ENCODE measurements at places on chromosomes 3 and 15.

DNA sequence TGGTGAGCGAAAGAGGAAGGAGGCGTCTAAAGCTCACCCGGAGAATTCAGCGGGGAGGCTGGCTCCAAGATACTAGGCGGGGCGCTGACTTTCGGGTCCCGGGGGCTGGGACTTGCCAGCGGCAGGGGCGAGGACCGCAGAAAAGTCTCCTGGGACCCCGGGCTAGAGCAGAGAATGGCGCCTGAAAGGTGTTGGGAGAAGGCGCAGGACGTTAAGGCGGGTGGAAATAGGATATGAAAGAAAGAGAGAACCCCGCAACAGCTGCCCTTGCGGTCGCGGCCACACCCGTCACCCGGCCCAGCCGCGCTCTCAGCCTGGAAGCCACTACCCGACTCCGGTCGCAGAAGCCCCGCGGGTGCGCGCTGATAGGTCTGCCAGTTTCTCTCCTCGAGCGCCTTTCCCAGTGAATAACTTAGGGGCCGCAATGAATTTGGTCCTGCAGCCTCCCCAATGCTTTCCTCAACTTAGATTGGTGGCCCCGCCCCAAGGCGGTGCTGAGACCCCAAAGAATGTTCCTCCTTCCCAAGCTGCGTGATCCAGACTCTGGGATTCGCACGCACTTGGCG, 604 bp downstream of the LTK start:
- no peak for DNase-seq

DNA sequence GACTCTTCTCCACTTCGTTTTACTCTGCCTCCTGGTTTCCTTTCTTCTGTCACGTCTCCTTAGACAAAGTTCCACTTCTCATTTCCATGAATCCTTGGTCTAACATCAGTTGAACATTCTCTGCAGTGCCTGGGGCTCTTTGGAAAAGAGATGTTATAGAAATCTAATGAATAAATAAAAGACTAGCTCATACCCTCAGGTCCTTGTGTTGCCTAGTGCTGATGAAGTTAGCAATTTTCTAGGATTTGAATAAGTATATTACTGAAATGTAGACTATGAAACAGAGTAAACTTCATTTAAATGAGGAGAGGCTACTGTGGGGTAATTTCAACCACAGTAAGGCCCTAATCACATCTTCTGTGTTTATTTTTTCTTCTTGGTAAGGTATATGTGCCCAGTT, 146.9 kb upstream of the CADPS start:
- no peak for DNase-seq

DNA sequence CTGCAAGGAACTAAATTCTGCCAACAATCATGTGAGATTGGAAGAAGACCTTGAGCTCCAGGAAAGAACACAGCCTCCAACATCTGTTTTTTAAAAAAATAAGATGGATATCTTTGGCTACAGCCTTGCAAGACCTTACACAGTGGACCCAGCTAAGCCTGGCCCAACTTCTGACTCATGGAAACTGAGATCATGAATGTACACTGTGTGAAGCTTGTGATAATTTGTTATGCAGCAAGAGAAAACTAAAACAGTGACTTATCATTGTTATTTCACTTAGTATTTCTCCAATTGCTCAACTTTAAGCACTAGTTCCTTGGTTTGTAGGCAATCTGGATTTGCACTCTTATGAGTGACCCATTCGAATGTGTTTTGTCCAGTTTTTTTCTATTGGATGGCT, 29.3 kb downstream of the SHQ1 start:
- DNase-seq, result no peak

- DNase-seq, result no peak
Observed at GRCh38 chr3:37952564-37952963, 38.0 kb upstream of the VILL start.

GRCh38 chr3:45884368-45885201, 1.8 kb upstream of the CCR9 start:
- no peak for DNase-seq

- DNase-seq, result no peak
Observed at GRCh38 chr3:73804204-73804603, 179.5 kb upstream of the PDZRN3 start.

GRCh38 chr15:45535486-45536042, 13.0 kb upstream of the SLC30A4 start:
- DNase-seq, result no peak

- DNase-seq, result no peak
Observed at GRCh38 chr3:155416500-155417118, 123.1 kb upstream of the STRIT1 start.

DNA sequence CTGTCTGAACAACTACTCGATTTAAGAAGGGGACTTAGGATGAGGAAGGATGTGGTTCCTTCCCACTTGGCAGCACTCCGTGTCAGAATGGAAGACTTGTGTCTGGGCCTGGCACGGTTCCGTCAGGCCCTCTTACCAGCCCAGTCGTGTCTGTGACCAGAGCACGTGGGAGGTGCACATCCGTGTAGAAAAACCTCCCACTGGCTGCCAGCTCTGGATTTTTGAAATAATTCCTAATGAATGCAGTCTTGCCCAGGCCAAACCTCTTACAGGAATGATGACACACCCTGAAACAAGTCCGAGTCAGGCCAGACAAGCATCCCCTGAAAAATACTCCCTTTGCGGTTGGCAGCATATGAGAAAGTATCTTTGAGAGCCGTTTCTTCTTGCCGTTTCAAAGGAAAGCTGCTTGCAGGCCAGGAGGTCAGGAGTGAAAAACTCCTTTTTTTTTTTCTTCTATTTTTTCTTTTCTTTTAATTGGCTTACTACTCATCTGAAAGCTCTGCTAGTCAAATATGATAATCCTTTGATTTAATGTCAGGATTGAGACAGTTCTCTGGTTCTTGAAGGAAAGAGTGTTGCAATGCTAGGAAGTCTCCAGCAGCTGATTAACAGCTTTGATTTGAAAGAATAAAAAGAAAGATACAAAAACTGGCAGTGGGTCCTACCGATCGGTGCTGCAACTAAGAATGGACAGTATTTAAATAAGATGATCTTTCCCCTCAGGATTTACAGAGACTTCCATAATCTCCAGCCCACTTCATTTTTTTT, 19.8 kb downstream of the IL1RAP start:
- no peak for DNase-seq

GRCh38 chr3:161222662-161223061, 1.6 kb downstream of the NMD3 start:
- DNase-seq, result no peak

DNA sequence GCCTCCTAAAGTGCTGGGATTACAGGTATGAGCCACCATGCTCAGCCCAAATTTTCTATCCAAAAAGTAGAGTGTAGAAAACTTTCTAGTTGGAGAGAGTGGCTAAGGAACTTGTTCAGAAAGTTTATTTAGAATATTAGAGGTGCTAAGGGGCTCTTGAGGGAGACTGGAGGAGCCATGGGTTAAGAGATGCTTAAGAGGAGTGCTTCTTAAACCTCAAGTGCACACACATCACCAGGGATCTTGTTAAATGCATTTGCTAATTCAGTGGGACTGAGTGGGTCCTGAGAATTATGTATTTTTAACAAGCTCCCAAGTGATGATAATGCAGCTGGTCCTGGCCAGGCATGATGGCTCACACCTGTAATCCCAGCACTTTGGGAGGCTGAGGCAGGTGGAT, 29.7 kb upstream of the SLMAP start:
- no peak for DNase-seq

DNA sequence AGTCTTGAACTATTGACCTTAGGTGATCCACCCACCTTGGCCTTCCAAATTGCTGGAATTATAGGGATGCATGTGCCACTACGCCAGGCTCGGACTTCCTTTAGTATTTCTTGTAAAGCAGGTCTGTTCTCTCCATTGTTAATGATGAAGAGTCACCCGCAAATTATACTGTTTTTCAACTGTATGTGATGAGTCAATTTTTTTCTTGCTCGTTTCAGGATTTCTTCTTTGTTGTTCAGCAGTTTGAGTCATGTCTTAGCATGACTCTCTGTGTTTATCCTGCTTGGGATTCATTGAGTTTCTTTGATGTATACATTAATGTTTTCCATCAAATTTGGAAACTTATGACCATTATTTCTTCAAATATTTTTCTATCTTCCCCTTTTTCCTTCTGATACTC, 28.9 kb downstream of the GRAMD1C start:
- DNase-seq, result no peak

GRCh38 chr3:52524752-52525679, 8.6 kb downstream of the NT5DC2 start:
- DNase-seq, result no peak

DNA sequence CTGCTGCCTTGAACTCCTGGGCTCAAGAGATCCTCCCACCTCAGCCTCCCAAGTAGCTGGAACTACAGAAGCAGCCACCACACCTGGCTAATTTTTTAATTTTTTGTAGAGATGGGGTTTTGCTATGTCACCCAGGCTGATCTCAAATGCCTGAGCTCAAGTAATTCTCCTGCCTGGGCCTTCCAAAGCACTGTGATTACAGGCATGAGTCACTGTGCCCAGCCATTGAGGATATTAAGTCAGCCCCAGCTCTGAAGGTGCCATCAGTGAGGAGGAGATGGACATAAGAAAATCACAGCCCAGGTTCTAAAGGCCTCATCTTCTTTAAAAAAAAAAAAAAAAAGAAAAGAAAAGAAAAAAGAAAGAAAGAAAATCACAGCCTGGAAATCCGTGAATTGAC, 26.6 kb upstream of the PSTPIP1 start:
- DNase-seq, result no peak

DNA sequence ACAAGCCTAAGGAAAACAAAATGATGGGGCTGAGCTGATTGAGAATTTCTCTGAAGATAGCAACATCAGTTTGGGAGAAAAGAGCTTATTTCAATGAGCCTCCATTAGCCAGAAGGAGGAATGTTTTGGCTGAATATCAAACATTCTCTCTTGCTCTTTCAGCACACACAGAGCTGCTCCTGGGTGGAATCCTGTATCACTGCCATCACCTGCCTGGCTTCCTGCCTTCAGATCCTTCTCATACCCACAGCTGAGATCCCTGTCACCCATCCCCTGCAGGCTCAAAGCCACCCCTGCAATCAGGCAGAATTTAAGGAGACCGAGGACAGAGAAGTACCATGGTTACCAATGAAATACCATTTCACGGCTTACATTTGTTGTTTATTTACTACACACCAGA, 27.2 kb upstream of the SYN2 start:
- no peak for DNase-seq

GRCh38 chr15:78691851-78692421, 50.9 kb upstream of the CHRNB4 start:
- no peak for DNase-seq

DNA sequence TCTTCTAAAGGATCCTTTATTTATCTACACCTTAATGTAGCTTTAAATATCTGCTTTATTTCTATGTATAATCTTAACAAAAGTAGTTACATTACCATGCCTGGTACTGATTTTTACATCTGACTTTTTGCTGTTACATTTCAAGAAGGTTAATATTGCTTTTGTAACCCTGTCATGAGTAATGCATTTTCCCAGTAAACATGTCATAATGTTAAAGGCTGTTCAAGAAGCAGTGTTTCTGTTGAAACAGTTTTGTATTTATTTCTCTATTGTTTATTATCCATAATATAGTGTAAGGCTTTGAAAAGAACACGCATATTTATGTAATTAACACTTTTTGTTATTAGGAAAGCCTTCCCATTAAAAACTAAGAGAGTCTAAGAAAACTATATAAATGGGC, 98.5 kb upstream of the SOX2 start:
- no peak for DNase-seq

GRCh38 chr15:101049856-101050622, 130.9 kb downstream of the LRRK1 start:
- DNase-seq, result no peak

DNA sequence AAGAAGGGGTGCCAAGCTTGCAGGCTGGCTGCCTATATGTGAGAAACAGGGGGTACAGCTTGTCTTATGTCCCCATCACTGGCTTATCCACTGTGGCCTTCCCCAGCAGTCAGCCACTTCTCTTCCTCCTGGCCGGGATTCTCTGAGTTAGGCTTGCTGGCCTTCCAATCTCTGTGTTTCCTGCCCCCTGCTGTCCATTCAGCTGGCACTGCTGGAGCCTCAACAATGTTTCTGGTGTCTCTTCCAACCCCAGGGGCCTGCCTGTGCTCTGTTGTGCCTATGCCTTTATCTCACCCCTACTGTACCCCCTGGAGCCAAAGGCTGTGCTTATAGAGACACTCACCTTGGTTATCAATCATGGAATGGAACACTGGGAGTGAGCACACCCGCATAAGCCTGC, 36.5 kb downstream of the ANAPC13 start:
- no peak for DNase-seq

DNA sequence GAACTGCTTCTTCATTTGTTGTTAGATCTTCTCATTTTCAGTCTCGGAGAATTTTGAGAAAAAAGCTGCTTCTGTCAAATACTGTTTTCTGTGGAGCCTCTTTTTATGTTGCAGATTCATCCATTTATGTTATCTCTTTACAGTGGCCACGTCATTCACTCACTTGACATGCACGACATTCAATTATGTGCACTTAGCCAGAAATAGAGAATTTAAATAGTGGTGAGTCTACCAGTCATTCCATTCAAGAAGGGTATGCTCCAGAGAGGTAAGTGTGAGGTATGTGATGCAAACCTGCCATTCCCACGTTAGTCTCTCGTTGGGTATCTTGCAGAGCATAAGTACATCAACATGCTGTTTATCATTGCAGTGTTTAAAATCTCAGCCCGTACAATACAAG, 9.8 kb downstream of the ARPP19 start:
- DNase-seq, result no peak

DNA sequence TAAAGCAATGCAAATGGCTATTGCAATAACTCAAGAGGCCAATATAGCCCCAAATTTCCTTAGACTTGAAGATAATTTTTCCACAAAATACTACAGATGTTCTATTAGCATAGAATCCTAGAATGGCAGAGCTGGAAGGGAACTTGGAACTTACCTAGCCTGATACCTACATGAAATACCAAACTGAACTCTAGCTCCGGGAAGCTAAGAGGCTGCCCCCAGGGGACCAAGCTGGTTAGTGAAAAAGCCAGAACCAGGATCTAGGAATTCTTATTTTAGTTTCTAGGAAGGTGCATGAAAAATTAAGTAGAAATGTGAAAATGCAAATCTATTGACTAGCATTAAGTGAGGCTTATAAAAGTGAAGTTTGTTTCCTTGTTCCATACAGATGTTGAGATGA, 256.0 kb upstream of the CBLB start:
- DNase-seq, result no peak

- no peak for DNase-seq
Observed at GRCh38 chr3:193563426-193563825, 8.7 kb upstream of the ATP13A4 start.

GRCh38 chr3:172669021-172669420, 41.8 kb downstream of the NCEH1 start:
- no peak for DNase-seq

Measured in esophagus squamous epithelium (tissue), 5 donors.